Heart right ventricle (tissue), 16 donors: ENCODE measurements at places on chromosomes 4 and X. TPM values are rescaled to one million over a fixed set of nuclear protein-coding genes. Genes with fewer than 3 reads are reported as not detected.

DNA sequence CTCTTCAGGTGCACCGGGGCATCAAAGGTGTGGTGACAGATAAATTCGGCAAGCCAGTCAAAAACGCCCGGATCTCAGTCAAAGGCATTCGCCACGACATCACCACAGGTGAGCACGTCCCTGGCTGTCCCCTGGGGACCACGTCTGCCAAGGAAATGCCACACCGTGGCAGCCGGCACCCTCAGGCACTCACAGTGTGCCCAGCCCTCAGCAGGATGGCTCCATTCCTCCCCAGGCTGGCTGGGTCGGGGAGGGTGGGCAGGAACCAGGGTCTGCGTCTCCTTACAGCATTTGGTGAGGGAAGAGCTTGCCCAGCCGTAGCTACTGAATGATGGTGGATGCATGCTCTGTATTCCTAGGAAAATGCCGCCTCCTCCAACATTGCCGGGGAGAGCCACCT, 25.9 kb downstream of the CPZ start:
- H3K27ac ChIP-seq, result no peak overlapping the region
- no peaks in the 10 kb centered on the region for H3K4me1 ChIP-seq
- H3K27me3 ChIP-seq, result peaks cover 3% of the 10 kb centered on the region
- no peaks in the 10 kb centered on the region for H3K36me3 ChIP-seq
- no peak for DNase-seq

GRCh38 chr4:39729557-39729956, 31.6 kb downstream of the UBE2K start:
- H3K4me3 ChIP-seq, result no peak overlapping the region
- H3K36me3 ChIP-seq, result peaks cover 24% of the 10 kb centered on the region
- DNase-seq, result no peak
- H3K4me1 ChIP-seq, result peaks cover 31% of the 10 kb centered on the region

GRCh38 chr4:76036855-76037254, 985 bp upstream of the CXCL11 start:
- no peaks in the 10 kb centered on the region for H3K36me3 ChIP-seq
- peaks cover 11% of the 10 kb centered on the region for H3K4me1 ChIP-seq
- no peak overlapping the region for H3K27ac ChIP-seq
- no peak for DNase-seq
- H3K4me3 ChIP-seq, result no peak overlapping the region

DNA sequence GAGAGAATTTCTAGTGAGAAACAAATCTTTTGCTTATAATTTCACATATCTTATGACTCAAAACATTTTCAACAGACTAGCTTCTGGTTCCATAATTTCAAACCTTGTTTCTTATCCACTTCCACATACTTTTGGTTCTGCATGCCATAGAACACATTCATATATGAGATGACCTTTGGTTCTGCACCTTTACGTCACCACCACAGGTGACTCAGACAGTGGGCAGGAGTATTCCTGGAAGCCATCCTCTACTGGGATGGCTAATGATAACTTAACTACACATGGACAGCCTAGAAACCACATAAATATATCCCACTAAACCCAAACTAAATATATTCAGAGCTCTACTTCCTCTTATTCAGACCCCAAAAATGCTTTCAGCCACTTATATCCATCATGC, 133.3 kb downstream of the DCK start:
- no peaks in the 10 kb centered on the region for H3K36me3 ChIP-seq
- H3K27ac ChIP-seq, result no peak overlapping the region
- no peak overlapping the region for H3K4me3 ChIP-seq
- H3K4me1 ChIP-seq, result no peaks in the 10 kb centered on the region
- no peak for DNase-seq

GRCh38 chrX:139213241-139213709, 317.3 kb upstream of the F9 start:
- no peak for DNase-seq
- no peak overlapping the region for H3K4me3 ChIP-seq
- H3K27me3 ChIP-seq, result no peaks in the 10 kb centered on the region
- H3K27ac ChIP-seq, result no peak overlapping the region

DNA sequence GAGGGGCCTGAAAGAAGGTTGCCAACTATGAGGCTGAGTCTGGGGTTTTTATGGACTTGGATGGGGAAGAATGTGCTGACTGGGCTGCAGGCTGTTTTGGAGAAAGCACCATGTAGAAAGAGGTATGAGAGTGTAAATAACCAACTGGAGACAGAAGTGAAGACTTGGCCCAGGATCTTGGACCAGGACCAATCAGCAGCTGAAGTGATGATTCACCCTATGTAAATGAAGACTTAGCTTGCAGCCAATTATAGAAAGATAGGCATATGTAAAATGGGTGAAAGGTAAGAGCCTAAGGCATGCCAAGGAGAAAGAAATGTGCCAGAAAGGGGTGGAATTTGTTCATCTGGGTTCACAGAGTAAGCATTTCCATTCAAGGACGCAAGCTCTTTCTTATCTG, 856.7 kb upstream of the PRKX start:
- H3K4me1 ChIP-seq, result no peaks in the 10 kb centered on the region
- H3K36me3 ChIP-seq, result no peaks in the 10 kb centered on the region
- no peaks in the 10 kb centered on the region for H3K27me3 ChIP-seq

DNA sequence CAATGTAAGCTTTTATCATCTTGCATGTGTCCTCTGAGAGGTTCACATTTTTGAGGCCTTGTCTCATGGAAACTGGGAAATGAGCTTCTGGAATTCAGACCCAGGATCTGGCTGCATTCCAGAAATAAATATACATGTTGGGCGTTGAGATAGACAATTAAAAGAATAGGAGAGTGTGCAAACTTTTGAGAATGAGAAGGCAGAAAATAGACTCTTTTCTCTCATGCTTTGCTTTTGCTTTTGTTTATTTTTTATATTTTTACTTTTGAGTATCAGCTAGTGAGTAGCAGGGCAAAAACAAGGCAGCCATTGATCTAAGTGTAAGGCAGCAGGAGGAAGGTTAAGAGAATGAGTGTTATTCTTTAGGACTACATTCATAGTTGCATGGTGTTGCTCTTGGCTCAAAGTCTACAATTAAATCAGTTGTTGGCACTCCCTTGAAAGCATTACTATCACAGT, 12.4 kb downstream of the SHROOM3 start:
- no peaks in the 10 kb centered on the region for H3K27me3 ChIP-seq
- H3K4me1 ChIP-seq, result no peaks in the 10 kb centered on the region
- H3K36me3 ChIP-seq, result no peaks in the 10 kb centered on the region
- H3K4me3 ChIP-seq, result no peak overlapping the region
- no peak overlapping the region for H3K27ac ChIP-seq

DNA sequence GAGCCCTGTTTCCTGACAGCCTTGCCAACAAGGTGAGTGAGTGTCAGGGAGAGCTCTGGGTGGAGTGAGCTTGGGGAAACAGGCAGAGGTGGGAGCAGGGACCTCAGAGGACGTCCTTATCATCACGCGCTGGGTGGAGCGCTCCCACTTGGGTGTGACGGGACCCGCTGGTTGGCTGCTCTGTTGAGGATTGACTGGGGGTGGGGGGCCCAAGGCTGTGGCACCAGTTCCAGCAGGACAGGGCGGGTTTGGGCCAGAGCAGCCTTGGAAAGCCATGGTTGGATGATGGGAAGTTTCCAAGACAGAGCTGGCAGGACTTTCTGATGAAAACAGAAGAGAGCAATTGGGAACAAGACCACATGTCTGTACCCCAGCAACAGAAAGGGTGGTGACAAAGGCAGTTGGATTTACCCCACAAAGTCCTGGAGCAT, 3.0 kb upstream of the PCGF3 start:
- H3K4me1 ChIP-seq, result peaks cover 4% of the 10 kb centered on the region
- no peak overlapping the region for H3K27ac ChIP-seq
- no peak overlapping the region for H3K4me3 ChIP-seq
- H3K36me3 ChIP-seq, result no peaks in the 10 kb centered on the region
- H3K27me3 ChIP-seq, result no peaks in the 10 kb centered on the region

- no peak overlapping the region for H3K27ac ChIP-seq
- H3K4me3 ChIP-seq, result no peak overlapping the region
- no peak for DNase-seq
- no peaks in the 10 kb centered on the region for H3K4me1 ChIP-seq
Measured at GRCh38 chrX:357035-357692, 29.5 kb downstream of the PPP2R3B start.

GRCh38 chr4:95548738-95549245, at the start of gene UNC5C:
TSS of gene UNC5C (minus strand) at chr4:95548973.
- no peaks in the 10 kb centered on the region for H3K36me3 ChIP-seq
- peaks cover 10% of the 10 kb centered on the region for H3K4me1 ChIP-seq
- peak; percentile 83 for DNase-seq
- peak within 1 kb of the TSS; percentile 63 for H3K4me3 ChIP-seq

DNA sequence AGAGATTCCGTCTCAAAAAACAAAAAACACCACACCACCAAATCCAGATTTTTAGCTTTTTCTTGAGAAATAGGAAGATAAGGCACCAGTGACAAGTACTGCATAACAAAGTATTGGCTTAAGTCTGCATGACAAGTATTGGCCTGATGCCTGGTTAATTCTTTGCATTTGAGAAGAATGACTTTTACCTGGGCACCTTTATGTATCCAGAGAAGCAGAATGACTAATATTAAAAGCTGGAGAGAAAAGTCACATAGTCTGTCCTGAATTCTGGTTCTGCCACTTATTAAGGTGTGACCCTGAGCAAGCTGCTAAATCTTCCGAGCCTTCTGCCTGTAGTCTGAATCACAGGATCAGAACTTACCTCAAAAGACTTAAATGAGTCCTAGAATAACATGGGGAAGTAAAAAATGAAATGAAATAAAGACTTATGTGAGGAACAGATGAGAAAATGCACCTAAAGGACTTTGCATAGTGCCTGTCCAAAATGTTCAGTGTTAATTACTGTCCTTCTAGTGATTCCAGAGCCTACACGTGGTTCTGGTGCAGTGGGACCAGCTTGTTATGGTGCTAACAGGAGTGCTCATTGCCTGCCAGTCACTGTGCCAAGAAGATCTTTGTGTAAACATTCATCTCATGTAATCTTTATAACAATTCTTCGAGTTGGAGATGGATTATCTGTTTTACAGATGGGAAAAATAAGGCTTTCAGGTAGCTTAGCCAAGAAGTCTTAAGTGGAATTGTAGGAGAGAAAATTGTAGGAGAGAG, 31.6 kb downstream of the UGDH start:
- H3K27me3 ChIP-seq, result no peaks in the 10 kb centered on the region
- no peak overlapping the region for H3K4me3 ChIP-seq
- DNase-seq, result no peak
- peaks cover 6% of the 10 kb centered on the region for H3K36me3 ChIP-seq
- no peak overlapping the region for H3K27ac ChIP-seq

DNA sequence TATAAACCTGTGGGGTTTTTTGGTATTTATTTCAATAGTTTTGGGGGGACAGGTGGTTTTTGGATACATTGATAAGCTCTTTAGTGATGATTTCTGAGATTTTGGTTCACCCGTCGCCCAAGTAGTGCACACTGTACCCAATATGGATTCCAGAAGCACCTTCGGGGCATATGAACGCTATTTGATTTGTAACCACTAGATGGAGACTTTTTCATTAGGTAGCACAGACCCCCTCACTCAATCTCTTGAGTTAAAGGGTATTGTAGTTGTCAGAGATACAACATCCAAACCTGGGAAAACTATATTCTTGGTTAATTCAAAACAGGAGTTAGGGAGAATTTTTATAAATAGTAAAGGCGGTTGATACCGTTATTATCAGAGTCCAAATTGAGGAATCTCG, 79.8 kb downstream of the SPANXN3 start:
- no peaks in the 10 kb centered on the region for H3K36me3 ChIP-seq
- H3K27ac ChIP-seq, result no peak overlapping the region
- no peak overlapping the region for H3K4me3 ChIP-seq
- no peaks in the 10 kb centered on the region for H3K4me1 ChIP-seq

The FABP2 gene
- total RNA-seq, result 0.15 TPM

The F11 gene
- total RNA-seq, result not detected

The HTN3 gene
- not detected for total RNA-seq

The UGT2B17 gene
- not detected for total RNA-seq

The HSFX4 gene
- not detected for total RNA-seq

The TRPC5OS gene
- total RNA-seq, result not detected

The UGT2A1 gene
- not detected for total RNA-seq

The GPR143 gene
- not detected for total RNA-seq

The SYTL5 gene
- total RNA-seq, result 0.99 TPM

The MID1IP1 gene
- total RNA-seq, result 23.7 TPM

The SPANXA1 gene
- total RNA-seq, result not detected

The OPRPN gene
- not detected for total RNA-seq

The VSIG1 gene
- 0.16 TPM for total RNA-seq
